ENCODE measurements at places on chromosomes 2 and 18.

- DNase-seq: no peak
These were observed 14.8 kb upstream of the PROC start for GRCh38 chr2:127403460-127403859.

DNA sequence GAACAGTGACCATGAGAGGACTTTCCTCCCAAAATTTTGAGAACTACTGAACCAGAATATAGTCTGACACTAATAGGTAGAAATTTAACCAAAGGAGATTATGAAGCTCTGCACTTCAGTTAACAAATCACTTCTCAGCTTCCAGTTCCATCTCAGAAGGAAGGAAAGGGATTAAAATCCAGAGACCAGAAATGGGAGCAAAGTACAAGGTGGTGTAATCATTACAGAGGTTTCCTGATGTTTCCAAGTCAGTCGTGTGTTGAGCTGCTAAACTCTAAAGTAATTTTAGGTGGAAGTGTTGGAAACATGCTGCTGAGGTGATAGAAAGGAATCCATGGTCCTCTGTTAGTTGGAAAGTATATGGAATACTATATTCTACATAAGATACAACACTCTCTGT is 10.8 kb downstream of the TYMS start:
- no peak for DNase-seq

GRCh38 chr2:143675021-143675420 is 545.8 kb downstream of the ARHGAP15 start:
- no peak for DNase-seq

GRCh38 chr2:21003572-21004180 is 40.2 kb downstream of the APOB start:
- DNase-seq: no peak

- DNase-seq: peak; percentile 86
These were observed at the start of the genes DOK1 and LOXL3 for GRCh38 chr2:74553892-74554819. Gene DOK1 (plus strand): TSS chr2:74554720. CDS start chr2:74554755, 35 bp downstream. Gene LOXL3 (minus strand): TSS chr2:74553942. CDS start chr2:74552634, 1,308 bp downstream.

Measured in stimulated activated naive CD8-positive, alpha-beta T cell treated with anti-CD3 and anti-CD28 coated beads, Interleukin-15, amount 100 ng/mL, for 72 hours (primary cell).